ENCODE measurements at places on chromosomes 1 and 21.

DNA sequence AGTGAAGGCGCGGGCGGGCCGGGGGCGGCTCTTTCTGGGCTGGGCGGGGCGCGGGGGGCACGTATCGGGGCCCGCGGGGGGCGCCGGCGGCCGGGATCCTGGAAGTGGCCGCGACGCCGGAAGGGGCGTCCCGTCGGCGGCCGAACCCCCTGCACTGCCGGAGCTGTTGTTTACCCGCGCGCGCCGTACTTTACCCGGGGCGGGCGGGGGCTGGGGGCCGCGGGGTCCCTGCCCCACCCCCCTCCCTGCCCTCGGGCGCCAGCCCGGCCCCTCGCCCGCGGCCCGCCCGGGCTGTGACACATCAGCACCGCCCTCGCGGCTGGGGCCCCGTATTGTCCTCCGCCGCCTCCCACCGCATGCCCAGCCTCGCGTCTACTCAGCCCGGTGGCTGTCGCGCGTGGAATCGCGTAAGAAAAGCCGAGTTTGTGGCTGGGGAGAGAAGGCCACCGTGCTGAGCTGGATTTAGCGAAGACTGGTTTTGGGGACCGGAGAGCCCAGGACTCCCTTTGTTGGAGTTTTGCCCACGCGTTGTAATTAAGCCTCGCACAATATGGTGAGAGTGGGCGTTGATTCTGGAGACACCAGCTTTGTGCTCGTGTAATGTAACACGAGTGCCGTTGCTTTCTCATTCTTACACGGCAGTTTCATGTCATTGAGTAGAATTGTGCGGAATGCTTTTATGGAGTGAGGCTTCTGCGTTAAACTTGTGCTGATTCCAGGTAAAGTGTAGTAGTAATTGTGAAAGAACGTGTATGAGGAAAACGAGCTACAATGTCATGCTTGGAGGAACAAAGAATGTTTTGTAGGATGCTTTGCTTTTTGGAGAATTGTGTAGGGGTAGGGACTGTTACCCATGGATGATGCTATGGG lies 559 bp downstream of the BACH1 start:
- no peaks in the 10 kb centered on the region for H3K36me3 ChIP-seq
- H3K4me3 ChIP-seq, result peak overlapping the region; percentile 92
- peak overlapping the region; percentile 98 for H3K27ac ChIP-seq
- DNase-seq, result peak; percentile 70

GRCh38 chr1:202323731-202324130 lies 18.0 kb downstream of the UBE2T start:
- no peak overlapping the region for H3K4me3 ChIP-seq
- no peaks in the 10 kb centered on the region for H3K4me1 ChIP-seq
- no peak overlapping the region for H3K27ac ChIP-seq
- DNase-seq, result no peak
- H3K36me3 ChIP-seq, result no peaks in the 10 kb centered on the region

- no peak for DNase-seq
- H3K4me3 ChIP-seq, result no peak overlapping the region
- H3K4me1 ChIP-seq, result no peaks in the 10 kb centered on the region
- H3K36me3 ChIP-seq, result no peaks in the 10 kb centered on the region
Observed at GRCh38 chr1:205065666-205066065, 18.6 kb downstream of the TMEM81 start.

GRCh38 chr1:204105131-204105515 lies 32.2 kb downstream of the SOX13 start:
- H3K27me3 ChIP-seq, result peaks cover 5% of the 10 kb centered on the region
- H3K27ac ChIP-seq, result no peak overlapping the region
- H3K4me3 ChIP-seq, result peak overlapping the region; percentile 81
- peaks cover 28% of the 10 kb centered on the region for H3K4me1 ChIP-seq

DNA sequence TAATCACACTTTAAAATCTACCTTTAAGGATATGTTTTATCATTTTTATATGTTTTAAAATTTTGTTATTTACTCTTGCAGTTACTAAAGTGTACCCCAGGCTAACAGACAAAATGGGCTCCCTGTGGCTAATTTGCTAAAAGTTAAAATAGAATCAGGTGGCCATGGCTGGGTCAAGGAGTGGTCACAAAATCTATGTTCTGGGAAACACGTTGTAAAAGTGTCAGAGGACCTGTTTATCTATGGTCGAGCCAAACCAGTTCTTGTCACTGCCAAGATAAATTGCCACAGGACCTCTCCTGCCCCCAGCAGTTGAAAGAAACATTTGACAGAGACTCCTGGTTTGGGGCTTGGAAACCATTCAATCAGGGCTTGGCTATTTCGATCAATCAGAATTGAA lies 21.2 kb upstream of the TTLL7 start:
- no peak overlapping the region for H3K4me3 ChIP-seq
- no peaks in the 10 kb centered on the region for H3K36me3 ChIP-seq
- no peak for DNase-seq
- no peak overlapping the region for H3K27ac ChIP-seq

DNA sequence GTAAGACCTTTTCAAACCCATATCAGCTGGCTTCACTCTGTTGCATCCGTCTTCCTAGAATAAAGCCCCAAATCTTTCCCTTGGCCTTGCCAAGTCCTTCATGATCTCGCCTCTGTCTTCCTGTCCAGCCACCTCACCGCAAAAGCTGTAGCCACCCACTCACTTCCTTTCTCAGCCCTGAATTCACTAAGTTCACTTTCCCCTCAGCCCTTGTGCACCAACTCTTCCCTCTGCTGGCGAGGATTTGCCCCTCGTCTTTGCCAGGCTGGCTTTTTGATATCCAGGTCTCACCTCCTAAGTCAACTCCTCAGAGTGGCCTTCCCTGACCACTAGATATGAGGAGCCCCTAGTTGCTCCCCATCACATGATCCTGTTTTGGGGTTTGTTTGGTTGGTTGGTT lies 3.9 kb upstream of the COL16A1 start:
- peaks cover 27% of the 10 kb centered on the region for H3K4me1 ChIP-seq
- H3K4me3 ChIP-seq, result no peak overlapping the region
- peaks cover 79% of the 10 kb centered on the region for H3K27me3 ChIP-seq
- H3K36me3 ChIP-seq, result no peaks in the 10 kb centered on the region
- peak overlapping the region; percentile 17 for H3K27ac ChIP-seq

GRCh38 chr1:36612121-36612520 lies 129.4 kb upstream of the CSF3R start:
- no peak overlapping the region for H3K4me3 ChIP-seq
- H3K27ac ChIP-seq, result no peak overlapping the region
- H3K4me1 ChIP-seq, result no peaks in the 10 kb centered on the region
- no peak for DNase-seq
- H3K36me3 ChIP-seq, result no peaks in the 10 kb centered on the region

DNA sequence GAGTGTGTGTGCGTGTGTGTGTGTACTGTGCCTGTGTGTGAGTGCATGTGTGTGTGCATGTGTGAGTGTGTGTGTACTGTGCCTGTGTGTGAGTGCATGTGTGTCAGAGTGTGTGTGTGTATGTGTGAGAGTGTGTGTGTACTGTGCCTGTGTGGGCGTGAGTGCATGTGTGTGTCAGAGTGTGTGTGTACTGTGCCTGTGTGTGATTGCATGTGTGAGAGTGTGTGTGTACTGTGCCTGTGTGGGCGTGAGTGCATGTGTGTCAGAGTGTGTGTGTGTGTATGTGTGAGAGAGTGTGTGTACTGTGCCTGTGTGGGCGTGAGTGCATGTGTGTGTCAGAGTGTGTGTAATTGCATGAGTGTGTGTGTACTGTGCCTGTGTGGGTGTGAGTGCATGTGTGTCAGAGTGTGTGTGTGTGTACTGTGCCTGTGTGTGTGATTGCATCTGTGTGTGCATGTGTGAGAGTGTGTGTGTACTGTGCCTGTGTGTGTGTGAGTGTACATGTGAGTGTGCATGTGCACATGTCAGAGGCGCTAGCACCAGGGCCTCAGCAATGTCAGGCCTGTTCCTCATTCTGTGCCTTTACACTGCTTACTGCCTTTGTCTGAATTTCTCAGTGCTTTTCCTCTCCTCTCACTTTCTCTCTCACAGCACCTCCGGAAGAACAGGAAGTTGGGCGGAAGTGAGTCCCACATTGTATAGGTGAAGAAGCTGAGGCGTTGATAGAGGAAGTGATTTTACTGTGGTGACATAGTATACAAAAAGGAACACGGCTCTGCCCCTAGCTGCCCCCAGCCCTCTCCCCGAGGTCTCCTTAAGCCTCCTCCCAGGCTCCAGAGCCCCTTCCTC lies 4.9 kb downstream of the SLC5A9 start:
- no peaks in the 10 kb centered on the region for H3K36me3 ChIP-seq
- peak; percentile 19 for DNase-seq
- peaks cover 10% of the 10 kb centered on the region for H3K27me3 ChIP-seq
- H3K4me3 ChIP-seq, result no peak overlapping the region
- H3K27ac ChIP-seq, result no peak overlapping the region
- H3K4me1 ChIP-seq, result peaks cover 16% of the 10 kb centered on the region

DNA sequence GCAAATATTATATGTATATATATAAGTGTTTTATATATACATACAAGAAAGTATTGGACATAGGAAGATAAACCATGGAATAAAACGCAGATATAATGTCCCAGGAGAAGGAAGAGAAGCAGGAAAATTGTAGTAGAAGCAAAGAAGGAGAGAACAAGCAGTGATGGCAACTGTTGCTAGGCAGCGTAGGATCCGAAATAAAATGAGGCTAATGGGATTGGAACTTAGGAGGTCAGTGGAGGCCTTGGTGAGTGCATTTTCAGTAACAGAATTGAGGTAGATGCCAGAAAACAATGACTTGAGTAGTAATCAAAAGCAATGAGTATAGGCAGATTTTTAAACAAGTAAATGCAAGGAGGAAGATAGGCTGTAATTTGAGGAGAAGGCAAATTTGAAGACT lies 265.8 kb downstream of the LRRC7 start:
- no peak overlapping the region for H3K4me3 ChIP-seq
- H3K27me3 ChIP-seq, result no peaks in the 10 kb centered on the region
- H3K36me3 ChIP-seq, result no peaks in the 10 kb centered on the region
- H3K4me1 ChIP-seq, result no peaks in the 10 kb centered on the region
- DNase-seq, result no peak

GRCh38 chr1:77168358-77168757 lies 50.9 kb downstream of the PIGK start:
- DNase-seq, result no peak
- H3K4me3 ChIP-seq, result no peak overlapping the region
- no peak overlapping the region for H3K27ac ChIP-seq

DNA sequence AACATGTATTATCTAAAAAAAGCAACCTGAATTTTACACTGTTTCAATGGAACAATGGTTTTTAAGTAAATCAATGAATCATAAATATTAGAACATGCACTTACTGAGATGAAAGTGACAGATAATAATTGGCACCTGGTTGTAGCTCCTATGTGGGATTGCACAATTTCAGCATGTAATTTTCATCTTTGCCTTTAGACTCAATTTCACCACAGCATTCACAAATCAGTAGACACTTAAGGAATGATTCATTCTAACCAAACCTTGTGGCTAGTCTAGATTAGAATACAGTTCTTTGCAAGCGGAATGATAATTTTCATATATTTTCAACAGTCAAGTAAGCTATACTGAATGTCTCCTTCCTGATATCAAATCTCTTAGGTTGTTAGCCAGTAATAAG lies 853.4 kb downstream of the KCNT2 start:
- no peak for DNase-seq
- H3K27me3 ChIP-seq, result no peaks in the 10 kb centered on the region
- H3K4me3 ChIP-seq, result no peak overlapping the region
- no peaks in the 10 kb centered on the region for H3K36me3 ChIP-seq
- H3K4me1 ChIP-seq, result no peaks in the 10 kb centered on the region

- H3K27ac ChIP-seq, result no peak overlapping the region
- no peaks in the 10 kb centered on the region for H3K27me3 ChIP-seq
- no peaks in the 10 kb centered on the region for H3K36me3 ChIP-seq
- H3K4me3 ChIP-seq, result no peak overlapping the region
Observed at GRCh38 chr1:199124351-199124750, 485.5 kb downstream of the PTPRC start.

GRCh38 chr1:47582891-47583608 lies 145.2 kb downstream of the FOXD2 start:
- no peaks in the 10 kb centered on the region for H3K4me1 ChIP-seq
- H3K36me3 ChIP-seq, result no peaks in the 10 kb centered on the region
- H3K4me3 ChIP-seq, result no peak overlapping the region
- H3K27me3 ChIP-seq, result peaks cover 9% of the 10 kb centered on the region
- no peak overlapping the region for H3K27ac ChIP-seq

- DNase-seq, result no peak
- no peaks in the 10 kb centered on the region for H3K27me3 ChIP-seq
- no peak overlapping the region for H3K27ac ChIP-seq
- H3K36me3 ChIP-seq, result no peaks in the 10 kb centered on the region
- no peak overlapping the region for H3K4me3 ChIP-seq
- peaks cover 85% of the 10 kb centered on the region for H3K4me1 ChIP-seq
Observed at GRCh38 chr21:37459575-37459974, 93.0 kb downstream of the DYRK1A start.

GRCh38 chr1:185238447-185238846 lies 78.6 kb downstream of the IVNS1ABP start:
- no peak overlapping the region for H3K27ac ChIP-seq
- no peak for DNase-seq
- no peaks in the 10 kb centered on the region for H3K27me3 ChIP-seq
- no peak overlapping the region for H3K4me3 ChIP-seq

DNA sequence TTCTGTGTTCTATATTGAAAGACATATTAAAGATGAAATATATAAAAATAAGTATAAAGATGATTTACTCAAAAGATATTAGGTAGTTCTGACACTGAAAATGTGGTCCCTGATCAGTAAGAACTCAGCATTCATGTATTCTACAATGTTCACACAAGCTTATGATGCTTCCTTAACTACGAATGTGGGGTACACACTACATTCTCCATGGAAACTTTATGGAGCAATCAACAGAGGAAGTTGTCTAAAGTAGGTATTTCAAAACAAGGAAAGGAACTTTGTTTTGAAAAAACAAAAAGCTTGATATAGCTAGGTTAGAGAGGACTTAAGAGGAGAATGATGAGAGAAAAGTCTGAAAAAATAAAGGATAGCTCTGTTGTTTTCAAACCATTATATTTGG lies 119.7 kb upstream of the RGS18 start:
- H3K27ac ChIP-seq, result no peak overlapping the region
- no peak for DNase-seq
- no peaks in the 10 kb centered on the region for H3K36me3 ChIP-seq

DNA sequence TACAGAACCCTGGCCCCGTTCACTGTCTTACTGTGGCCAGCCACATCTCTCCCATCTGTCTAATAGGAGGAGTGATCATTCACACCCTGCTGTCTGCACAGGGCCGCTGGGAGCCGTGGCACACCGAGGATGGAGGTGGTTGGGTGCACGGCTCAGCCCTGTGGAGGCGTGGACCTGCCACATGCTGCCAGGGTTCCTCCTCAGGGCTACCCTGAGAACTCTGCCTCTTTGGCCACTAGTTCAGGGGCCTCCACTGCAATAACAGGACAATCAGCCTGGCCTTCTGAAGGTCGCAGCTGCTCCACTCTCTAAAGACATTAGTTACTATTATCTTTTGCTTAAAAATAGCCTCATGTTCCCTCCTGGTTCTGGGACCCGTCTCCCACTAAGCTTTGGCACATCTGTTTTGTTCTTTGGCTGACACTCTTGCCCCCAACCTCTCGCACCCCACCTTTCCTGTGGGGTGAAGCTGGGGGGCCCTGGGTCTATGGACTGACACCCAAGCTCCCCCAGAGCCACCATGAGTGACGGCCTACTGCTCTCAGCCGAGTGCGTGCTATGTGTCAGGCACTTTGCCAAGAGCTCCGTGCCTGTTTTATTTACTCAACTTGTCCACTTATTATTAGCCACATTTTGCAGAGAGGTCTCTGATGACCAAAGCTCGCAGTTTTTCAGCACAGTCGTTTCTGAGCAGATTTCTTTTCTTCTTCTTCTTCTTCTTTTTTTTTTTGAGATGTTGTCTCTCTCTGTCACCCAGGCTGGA lies 66.3 kb downstream of the ARHGEF10L start:
- no peaks in the 10 kb centered on the region for H3K36me3 ChIP-seq
- no peak overlapping the region for H3K4me3 ChIP-seq

- H3K4me1 ChIP-seq, result peaks cover 7% of the 10 kb centered on the region
- no peak overlapping the region for H3K27ac ChIP-seq
- no peak for DNase-seq
- H3K4me3 ChIP-seq, result no peak overlapping the region
- H3K36me3 ChIP-seq, result no peaks in the 10 kb centered on the region
Observed at GRCh38 chr1:74012583-74012982, 185.4 kb downstream of the LRRIQ3 start.
